ENCODE measurements at places on chromosomes 6 and 20.

DNA sequence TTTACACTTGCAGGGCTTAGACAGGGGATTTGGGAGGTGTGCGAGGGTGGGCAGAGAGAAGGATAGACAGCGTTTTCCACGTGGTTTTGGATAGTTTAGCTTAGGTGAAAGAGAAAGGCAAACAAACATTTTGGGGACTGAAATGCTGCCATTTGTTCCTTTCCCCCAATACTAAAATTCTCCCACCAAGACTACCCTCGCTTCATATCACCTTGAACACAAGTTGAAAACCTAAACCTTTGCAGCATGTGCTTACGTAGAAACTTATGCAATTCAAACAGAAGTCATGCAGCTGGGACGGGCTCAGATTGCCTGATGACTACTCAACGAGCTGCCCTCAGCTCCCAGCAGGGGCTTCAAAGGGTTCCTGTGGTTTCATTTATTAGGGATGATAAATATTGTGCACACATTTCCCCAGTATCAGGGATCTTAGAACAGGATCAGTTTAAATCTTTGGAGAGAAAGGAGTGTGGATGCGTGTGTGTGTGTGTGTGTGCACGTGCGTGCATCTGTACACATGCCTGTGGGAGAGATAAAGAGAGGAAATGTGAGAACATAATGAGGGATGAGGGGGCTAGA lies 77.3 kb downstream of the SLC22A23 start:
- DNase-seq, result no peak

- no peak for DNase-seq
These were observed 121.6 kb downstream of the ARMC2 start for GRCh38 chr6:108969776-108970175.

DNA sequence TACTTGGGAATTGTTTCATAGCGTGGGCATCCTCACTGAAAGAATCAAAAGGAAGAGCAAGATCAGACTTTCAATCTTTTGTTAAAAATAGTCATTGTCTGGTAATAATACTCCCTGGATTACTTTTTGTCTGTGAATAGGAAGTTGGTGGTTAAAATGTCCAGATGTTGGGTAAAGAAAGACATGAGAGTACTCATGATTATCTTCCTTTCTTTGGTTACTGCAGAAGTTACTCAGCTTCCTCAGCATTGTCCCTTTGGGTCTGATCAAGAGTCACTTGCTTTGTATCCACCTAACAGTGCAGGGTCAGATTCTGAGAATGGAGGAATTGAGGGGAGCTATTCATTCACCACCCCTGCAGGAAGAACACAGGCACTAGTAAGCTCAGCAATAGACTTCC lies 54.6 kb downstream of the RIN2 start:
- DNase-seq, result no peak

DNA sequence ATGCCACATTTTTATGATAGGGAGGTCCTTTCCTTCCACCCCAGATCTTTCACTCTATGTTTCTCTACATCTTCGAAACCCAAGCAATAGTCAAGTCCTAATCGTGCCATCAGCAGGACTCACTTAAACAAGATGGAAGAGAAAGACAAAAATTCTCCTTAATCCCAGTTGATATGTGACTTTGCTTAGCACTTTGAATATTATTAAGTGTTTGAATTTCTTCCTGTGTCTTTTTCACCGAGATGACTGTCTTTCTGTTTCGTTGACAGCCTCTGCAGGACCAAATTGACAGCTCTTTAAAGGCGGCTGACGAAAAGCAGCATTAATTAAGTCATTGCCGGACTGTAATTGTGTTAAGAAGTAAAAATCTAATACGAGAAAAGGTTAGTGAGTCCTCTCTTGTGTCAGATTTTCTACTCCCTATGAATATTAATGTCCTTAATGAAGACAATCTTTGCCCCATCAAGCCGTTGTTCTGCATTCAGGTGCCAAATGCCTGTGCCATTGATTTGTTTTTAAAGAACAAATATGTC lies 208.8 kb upstream of the TSHZ2 start:
- no peak for DNase-seq

- DNase-seq, result peak; percentile 13
These were observed 272.1 kb downstream of the ZFAND3 start for GRCh38 chr6:38091613-38092012.

- no peak for DNase-seq
These were observed 196.8 kb downstream of the ATXN1 start for GRCh38 chr6:16564436-16564835.

- DNase-seq, result no peak
These were observed 348.4 kb downstream of the KIF16B start for GRCh38 chr20:16224836-16225235.

GRCh38 chr20:53312957-53313356 lies 280.7 kb downstream of the ZNF217 start:
- DNase-seq, result no peak

GRCh38 chr6:3315841-3316240 lies 57.1 kb downstream of the PSMG4 start:
- DNase-seq, result no peak

DNA sequence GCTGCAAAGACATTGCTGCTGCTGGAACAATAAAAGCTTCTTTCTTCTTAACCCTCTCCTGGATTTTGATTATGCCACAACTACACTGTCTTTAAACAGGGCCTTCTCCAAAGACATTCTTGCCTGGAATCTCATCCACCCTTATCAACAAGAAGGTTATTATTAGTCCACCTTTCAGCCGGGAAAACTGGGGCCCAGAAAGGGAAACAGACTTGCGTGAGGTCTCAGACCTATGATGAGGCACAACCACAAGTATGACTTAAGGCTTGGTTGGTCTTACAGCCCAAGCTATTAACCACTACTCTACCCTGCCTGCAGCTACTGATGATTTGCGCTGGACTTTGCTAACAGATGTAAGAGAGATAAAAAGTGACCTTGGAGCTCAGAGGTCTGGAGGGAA lies 62.8 kb upstream of the CTNNBL1 start:
- DNase-seq, result no peak

DNA sequence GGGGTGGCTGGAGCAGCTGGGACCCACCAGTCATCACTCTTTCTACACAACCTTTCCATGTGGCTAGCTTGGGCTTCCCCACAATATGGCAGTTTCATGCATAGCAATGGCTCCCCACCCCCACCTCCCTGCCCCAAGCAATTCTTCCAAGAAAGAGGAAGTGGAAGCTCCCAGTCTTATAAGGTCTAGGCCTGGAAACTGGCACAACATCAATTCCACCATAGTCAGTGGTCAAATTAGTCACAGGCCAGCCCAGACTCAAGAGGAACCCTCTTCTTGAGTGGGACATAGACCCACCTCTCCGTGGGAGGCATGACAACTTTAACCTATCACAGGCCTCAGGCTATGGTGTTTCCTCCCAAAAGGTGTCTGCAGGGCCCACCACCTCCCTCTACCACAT lies 17.7 kb downstream of the TGM6 start:
- no peak for DNase-seq

- DNase-seq, result no peak
These were observed 57.3 kb downstream of the UBE2V1 start for GRCh38 chr20:50055524-50056083.

DNA sequence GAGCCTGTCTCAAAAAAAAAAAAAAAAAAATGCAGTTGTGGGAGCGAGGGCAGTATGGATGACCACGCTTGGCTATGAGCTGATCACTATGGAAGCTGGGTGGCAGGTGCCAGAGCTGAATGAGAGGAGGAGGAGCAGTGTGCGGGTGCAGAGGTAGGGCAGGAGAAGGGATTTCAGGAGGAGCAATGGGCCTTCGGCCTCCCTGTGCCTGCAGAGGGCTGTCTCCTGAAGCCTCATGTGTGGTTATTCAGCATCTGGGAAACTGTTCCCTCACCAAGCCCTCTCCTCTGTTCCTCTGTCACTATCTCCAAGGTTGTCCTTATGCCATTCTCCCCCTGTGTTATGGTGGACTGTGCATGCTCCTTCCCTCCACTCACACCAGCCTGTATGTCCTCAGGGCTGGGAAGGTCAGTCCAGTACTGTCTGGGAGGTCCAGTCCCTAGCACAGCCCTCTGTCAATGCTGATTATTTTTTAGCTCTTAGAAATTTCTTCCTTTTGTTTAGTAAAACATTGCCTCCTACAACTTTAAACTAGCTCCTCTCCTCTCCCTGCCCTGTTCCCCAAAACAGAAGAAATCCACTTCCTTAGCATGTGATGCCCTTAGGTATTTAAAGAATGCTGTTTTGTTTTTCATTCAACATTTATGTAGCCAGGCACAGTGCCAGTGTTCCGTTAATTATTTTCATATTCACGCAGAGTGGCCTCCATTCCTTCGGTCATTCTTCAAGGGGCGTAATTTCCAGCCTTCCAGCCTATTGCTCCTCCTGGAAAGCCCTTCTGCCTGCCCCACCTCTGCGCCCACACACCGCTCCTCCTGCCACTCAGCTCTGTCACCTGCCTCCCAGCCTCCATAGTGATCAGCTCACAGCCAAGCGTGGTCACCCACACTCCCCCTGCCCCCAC lies 48.9 kb downstream of the CNBD2 start:
- no peak for DNase-seq

GRCh38 chr6:166592821-166593220 lies 6.3 kb upstream of the RAMACL start:
- no peak for DNase-seq

- DNase-seq, result no peak
These were observed 21.4 kb upstream of the MYL9 start for GRCh38 chr20:36519944-36520343.

DNA sequence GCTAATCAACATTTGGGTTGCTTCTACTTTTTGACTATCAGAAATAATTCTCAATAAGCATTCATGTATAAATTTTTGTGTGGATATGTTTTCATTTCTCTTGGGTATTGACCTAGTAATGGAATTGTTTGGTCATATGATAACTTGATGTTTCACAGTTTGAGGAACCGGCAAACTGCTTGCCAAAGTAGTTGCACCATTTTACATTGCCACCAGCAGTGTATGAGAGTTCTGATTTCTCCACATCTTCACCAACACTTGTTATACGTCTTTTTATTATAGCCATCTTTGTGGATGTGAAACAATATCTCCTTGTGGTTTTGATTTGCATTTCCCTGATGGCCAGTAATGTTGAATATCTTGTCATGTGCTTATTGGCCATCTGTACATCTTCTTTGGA lies 42.6 kb upstream of the TGM2 start:
- no peak for DNase-seq

GRCh38 chr6:56868687-56869086 lies 86.2 kb upstream of the BEND6 start:
- DNase-seq, result no peak

DNA sequence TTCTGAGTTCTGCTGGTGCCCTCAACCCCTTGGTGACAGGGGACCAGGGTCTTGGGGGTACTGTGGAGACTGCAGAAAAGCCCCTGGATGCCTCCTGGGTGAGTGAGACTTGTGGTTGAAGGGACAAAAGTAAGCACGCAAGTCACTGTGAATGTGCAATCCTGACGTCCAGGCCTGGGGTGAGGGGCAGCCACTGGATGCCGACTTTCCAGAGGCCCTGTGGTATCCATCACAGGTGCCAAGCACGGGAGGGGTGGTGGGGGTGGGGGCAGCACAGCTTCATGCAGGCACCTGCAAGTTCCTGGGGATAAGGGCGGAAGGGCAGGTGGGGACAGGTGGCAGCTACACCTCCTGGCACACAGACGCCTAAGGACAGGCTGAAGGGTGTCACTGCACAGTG lies 20.1 kb upstream of the UBE2V1 start:
- DNase-seq, result no peak

GRCh38 chr6:96611342-96611991 lies 48.5 kb downstream of the FHL5 start:
- no peak for DNase-seq

- no peak for DNase-seq
These were observed 320.2 kb upstream of the CHD6 start for GRCh38 chr20:41938353-41938752.

Data from NCI-H2081 (cell line).